ENCODE measurements at places on chromosomes 5 and 9.

DNA sequence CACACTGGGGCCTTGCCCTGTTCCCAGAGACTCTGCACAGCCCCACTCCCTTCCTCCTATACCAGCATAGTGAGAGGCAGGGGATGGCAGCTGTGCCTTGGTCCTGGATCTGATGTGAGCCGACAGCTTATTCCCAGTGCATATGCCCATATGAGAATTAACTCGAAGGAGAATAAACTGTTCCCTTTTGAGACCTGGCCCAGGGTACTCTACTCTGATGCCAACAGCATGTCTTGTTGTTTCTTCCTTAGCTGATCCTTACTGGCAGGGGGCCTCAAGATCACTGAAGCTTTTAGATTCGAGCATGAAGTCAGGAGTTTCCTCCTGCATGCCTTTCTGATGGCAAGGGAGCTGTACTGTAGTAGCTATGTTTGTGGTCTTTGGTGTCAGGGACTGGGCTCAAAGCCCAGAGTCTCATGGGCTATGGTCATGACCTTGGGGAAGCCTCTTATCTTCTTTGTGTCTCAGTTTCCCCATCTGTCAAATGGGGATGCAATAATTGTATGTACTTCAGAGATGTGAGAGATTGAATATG is 57.1 kb downstream of the DOCK2 start:
- DNase-seq, result no peak

DNA sequence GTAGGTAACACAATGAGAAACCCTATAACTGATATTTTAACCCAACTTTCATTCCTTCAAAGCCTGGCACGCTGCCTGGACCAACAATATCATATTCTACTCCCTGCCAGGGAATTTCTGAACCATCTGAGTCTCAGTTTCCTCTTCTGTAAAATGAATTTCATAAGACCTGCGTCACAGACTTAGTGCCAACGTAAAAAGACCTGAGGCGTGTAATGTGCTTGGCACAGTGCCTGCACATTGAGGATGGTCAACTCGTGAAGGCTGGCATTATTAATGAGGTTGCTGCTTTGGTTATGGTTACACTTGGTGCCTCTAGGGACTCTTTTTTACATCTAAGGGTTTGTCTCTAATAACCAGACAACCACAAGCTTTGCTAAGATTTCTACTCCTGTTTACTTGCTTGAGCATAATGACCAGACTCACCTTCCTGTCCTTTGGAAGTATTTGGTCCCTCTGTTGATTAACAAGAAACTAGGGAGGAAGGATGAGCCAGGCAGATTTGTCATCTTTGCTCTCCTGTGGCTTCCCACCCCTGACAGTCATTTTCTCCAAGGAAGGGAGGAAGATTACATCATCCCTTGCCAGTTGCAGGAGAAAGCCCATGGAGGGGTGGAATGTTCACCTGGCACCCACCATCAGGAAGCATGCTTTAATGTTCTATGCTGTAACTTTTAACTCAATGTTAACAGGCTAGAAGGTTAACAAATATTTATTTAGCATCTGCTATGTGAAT is 79.0 kb downstream of the PAPPA start:
- no peak for DNase-seq

GRCh38 chr5:133247881-133248624 is 196.2 kb downstream of the HSPA4 start:
- DNase-seq, result no peak

DNA sequence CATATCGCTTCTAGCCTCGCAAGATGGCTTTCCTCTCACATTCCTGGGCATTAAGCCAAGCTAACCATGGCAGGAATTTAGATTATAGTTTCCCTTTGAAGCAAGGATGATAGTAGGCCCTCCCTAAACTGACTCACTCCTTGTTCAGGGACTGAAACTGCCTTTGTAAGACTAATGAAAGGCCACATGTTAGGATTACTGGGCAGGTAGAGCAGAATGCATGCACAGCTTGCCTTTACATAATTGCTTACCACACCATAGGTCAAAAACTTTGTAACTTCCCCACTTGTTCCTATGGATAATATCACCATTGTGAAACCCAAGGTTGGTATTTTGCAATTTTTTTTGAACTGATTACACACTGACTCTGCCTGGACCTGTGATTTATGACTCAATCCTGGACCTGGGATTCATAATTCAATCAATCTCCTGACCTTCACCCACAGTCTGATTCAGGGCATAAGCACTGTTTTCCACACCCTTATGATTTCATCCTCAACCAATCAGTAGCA is 41.0 kb upstream of the PRDM9 start:
- DNase-seq, result no peak

- DNase-seq, result peak; percentile 42
These were observed 20.3 kb downstream of the ANXA2R start for GRCh38 chr5:43019614-43020398.

DNA sequence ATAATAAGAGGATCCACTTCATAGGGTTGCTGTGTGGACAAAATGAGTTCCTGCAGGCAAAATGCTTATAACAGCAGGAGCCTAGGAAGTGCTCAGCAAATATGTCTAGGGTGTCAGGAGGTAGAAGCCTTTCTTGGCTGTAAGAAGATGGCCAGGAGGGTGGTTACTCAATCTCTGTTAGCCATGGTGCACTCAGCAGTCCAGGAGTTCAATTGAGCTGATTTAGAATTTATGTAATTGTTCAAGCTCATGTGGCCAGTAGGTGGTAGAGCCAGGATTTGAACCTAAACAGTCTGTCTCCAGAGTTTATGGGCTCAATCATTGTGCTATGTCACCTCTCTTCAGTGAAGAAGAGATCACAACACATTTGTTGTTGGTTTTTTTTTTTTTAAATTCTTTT is 381.2 kb downstream of the KIF4B start:
- DNase-seq, result no peak

DNA sequence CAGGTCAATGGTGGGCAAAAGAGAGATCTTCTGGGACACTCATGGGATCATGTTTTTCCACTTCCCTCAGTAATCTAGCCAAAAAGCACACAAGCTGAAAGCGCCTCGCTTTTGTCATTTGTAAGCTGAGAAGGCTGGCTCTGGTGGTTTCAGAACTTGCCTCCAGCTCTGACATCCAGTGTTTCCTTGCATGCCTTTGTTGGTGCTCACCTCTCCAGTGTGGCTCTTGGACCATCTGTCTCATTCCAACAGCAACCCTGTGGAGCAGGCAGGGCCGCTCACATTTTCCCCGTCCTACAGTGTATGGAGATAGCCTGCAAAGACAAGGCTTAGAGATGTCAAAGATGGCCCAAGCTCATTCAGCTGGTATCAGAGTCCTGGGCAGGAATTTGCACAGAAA is 160.8 kb upstream of the KLF4 start:
- no peak for DNase-seq

DNA sequence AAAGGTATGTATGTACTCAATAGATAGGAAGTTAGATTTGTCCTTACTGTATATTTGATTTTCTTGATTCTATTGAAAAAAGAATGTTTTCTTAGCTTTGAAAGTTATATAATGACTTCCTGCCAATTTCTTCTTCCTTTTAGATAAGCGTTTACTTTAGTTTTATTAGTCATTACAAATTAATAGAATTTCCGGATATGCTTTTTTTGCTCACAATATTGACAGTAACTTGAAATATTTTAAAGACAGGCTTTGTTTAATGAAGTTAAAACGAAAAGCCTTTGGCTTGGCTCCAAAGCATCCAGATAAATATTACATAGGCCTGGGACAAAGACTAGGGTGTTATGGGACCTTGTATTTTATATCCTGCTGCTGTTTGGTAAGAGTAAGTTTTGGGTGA is 49.5 kb downstream of the CWC27 start:
- no peak for DNase-seq

- DNase-seq, result no peak
These were observed 260.6 kb downstream of the DENND1A start for GRCh38 chr9:123669346-123669745.

GRCh38 chr5:77449981-77450380 is 42.1 kb downstream of the WDR41 start:
- DNase-seq, result no peak

GRCh38 chr5:102762562-102763227 is 7.6 kb downstream of the PAM start:
- no peak for DNase-seq

- no peak for DNase-seq
These were observed 30.8 kb upstream of the KCNN2 start for GRCh38 chr5:114330916-114331531.

DNA sequence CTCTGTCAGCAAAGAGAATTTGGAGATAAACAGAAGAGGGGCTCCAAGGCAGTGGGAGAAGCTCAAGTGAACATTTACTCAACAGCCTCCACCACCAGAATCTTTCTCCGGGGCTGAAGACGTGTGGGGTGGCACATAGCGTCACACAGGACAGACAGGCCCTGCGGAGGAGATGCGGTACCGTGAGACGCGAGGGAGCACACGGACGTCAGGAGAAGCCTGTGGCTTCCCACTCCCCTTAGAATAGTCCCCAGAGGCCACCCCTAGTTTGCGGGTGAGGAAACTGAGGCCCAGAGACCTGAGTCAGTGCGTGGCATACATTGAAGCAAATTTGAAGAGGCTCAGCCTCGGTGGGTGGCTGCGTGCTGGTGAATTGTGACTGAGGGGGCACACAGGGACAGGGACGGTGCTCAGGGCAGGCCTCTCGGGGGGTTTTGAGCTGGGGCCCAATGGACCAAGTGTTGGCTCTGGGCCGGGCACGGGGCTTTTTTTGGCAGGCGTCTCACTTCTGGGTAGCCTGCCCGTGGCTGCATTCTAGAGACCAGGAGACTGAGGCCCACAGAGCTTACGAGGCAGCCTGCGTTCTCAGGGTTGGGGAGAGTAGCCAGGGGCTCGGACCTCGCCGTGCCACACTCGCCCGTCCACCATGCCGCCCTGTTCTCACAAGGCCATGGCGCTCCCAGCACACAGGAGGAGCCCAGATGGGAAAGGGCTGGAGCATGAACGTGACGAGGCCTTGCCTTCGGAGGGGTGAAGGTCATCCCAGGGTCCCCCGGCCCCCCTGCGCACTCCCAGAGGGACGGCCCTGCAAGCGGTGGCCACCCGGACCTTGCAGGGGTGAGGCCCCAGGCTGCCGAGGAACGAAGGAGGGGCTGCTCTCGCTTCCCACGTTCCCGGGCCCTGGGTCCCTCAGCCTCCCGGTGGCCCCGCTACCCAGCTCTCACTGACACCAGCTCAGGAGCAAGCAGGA is 220.6 kb downstream of the C9orf50 start:
- no peak for DNase-seq

DNA sequence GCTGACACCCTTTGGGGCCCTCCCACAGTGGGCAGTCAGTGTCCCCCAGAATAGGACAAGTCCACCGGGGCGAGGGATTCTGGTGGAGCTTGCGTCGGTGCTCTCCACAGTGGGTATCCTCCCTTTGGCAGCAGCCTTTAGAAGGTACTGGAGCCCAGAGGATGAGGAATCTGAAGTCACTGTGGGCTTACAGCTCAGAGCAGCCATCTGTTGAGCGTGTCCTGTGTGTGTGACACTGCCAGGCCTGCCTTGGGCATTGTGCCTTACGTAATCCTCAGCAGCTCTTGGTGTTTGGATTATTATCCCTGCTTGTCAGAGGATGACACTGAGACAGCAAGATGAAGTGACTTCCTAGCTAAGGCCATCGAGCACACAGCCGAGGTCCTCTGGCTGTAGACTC is 12.6 kb downstream of the URM1 start:
- no peak for DNase-seq

DNA sequence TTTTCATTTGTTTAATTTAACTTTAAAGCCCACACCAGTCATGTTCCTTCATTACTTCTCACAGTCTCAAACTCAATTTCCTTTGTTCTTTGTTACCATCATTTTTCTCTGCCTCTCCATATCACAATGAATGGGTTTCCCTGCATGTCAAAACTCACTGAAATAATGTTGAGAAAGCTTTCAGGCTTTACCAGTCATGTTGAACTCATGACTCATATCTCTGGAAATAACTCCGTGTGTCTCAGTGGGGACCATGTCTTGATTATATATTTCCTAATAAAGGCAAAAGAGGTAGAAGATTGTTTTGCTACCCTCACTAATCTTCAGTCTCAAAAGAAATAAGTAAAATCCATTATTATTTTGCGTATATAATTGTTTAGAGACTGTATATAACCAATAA is 231.2 kb downstream of the CHSY3 start:
- no peak for DNase-seq

- DNase-seq, result no peak
These were observed 5.8 kb upstream of the CARD19 start for GRCh38 chr9:93090091-93090655.

- no peak for DNase-seq
These were observed 187.8 kb downstream of the NXNL2 start for GRCh38 chr9:88722753-88723152.

GRCh38 chr5:118776755-118777154 is 211.6 kb downstream of the DTWD2 start:
- DNase-seq, result no peak

DNA sequence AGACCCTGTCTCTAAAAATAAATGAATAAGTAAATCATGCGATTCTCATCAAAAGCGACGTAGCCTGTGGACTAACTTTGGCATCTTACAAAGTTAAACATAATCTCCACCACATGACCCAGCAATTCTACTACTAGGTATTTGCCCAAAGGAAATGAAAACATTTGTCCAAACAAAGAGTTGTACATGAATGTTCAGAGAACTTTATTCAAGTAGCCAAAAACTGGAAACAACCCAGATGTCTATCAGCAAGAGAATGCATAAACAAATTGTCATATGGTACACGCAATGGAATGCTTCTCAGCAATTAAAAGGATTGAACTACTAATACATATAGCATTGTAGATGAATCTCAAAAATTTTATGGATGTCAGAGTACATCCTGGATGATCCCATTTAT is 82.6 kb downstream of the ADRB2 start:
- no peak for DNase-seq

DNA sequence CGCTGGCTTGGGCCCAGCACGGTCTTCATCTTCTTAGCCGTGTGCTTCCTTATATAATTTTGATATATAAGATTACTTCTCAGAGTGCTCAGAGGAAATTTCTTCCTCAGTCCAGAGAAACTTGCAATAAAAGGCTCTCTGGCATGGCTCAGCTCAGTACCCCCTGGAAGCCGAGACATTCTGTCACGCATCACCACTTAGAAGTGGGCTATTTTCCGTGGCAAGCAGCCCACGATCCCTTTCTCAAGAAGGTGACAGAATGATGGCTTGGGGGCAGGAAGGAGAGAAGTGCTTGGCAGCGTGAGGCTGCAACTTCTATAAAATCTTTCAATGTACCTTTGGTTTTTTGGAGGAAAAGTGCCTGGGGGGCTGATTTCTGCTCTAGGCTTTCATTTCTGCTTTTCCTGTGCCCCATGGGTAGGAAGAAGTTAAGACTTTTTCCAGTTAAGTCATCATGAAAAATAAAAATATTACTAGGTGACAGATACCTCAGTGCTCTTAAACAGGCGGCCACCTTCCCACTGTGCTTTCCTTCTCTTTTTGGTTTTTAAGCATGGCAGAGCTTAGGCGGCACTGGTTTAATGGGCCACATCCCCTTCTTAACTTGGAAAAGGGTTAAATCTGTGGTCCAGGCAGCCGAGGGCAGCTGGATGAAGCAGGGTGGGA is 104.6 kb downstream of the MVB12B start:
- DNase-seq, result no peak

DNA sequence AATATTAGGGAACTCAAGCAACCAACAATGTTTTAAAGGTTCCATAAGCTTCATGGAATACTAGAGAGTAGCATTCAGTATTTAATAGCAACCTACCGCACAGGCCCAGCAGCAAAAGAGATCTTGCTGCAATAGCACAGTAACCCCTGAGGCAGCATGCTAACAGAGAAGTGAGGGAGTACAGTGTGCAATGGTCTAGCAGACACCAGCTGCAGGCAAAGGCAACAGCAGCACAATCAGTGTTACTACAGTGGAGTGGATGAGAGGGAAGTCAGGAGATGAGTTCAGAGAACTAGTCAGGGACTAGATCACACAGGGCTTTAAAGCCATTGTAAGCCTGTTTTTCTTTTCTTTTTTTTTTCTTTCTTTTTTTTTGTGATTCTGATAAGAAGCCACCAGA is 2.8 kb downstream of the TICAM2 start:
- DNase-seq, result no peak

Data from stimulated activated CD8-positive, alpha-beta memory T cell treated with anti-CD3 and anti-CD28 coated beads, Interleukin-15, amount 100 ng/mL, for 24 hours (primary cell).